ENCODE measurements at places on chromosomes 12 and 14.
A peak's percentile ranks its signal among the peaks of the same experiment; 100 is the strongest.

DNA sequence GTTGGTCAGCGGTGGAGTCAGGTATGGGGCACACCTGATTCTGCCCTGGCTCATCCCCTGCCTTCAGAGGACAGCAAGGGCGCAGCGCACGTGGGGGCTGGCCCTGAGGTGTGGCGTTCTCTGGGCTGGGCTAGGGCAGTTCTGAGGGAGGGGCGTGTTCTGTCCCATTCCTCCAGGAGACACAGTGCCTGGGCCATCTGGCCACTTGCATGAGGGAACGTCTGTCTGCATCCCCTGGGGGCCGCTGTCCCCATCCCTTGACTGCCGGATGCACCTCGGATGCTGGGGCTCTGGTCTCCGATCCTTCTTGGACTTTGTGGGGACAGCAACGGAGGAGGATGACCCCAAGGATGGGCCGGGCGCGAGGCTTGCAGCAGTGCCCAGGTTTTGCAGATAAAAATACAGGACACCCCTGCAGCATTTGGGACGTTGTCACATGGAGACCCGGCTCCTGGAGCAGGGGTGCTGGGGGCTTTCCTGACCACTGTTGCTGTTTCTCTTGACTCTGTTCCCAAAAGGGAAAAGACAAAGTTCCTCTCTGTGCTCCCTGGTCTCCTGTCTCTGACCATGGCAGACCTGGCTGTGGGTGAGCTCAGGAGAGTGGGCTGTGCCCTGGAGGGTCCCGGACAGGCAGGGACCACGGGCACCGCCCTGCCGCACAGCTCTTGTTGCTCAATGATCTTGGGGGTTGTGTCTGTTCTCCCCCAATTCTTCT, 6.9 kb downstream of the MTA1 start:
- no peak for DNase-seq

- DNase-seq: no peak
These were observed 19.4 kb downstream of the ATP6V0A2 start for GRCh38 chr12:123731596-123731995.

GRCh38 chr12:15446807-15447206, 124.5 kb downstream of the PTPRO start:
- DNase-seq: no peak

GRCh38 chr12:91511795-91512420, 329.3 kb upstream of the DCN start:
- no peak for DNase-seq

GRCh38 chr12:2613326-2614073, 181.3 kb upstream of the FKBP4 start:
- no peak for DNase-seq

GRCh38 chr14:69941768-69942742, 62.8 kb downstream of the SMOC1 start:
- no peak for DNase-seq

DNA sequence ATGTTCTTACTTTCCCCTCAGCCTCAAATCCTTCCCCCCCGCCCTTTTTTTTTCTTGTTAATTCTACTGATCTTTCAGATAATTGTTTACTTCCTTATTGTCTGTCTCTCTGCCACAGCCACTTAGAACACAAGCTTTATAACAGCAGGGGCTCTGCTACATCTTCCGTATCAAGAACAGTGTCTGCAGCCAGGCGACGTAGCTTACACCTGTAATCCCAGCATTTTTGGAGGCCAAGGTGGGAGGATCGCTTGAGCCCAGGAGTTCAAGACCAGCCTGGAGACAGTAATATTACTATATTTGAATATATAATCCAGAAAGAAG, 5.4 kb downstream of the SOS2 start:
- DNase-seq: no peak

DNA sequence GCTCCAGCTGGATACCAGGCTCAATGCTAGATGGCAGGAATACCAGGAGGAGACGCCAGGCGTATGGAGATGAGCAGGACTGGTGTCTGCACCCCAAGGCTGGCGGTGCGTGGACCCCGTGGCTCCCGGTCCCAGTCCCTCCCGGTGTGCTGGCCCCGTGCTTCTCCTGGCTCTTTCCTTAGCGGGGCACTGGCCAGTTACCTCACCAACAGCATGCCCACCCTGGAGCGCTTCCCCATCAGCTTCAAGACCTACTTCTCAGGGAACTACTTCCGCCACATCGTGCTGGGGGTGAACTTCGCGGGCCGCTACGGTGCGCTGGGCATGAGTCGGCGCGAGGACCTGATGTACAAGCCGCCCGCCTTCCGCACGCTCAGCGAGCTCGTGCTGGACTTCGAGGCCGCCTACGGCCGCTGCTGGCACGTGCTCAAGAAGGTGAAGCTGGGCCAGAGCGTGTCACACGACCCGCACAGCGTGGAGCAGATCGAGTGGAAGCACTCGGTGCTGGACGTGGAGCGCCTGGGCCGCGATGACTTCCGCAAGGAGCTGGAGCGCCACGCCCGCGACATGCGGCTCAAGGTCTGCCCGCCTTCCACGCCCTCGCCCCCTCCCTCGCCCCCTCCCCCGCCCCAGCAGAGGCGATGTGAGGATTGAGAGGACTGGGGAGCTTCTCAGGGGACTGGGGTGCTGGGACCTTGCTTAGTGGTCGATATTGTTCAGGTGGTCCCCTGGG, 14.6 kb downstream of the VASH1 start:
- DNase-seq: no peak

- DNase-seq: no peak
These were observed 33.3 kb upstream of the TBX5 start for GRCh38 chr12:114439261-114439683.

DNA sequence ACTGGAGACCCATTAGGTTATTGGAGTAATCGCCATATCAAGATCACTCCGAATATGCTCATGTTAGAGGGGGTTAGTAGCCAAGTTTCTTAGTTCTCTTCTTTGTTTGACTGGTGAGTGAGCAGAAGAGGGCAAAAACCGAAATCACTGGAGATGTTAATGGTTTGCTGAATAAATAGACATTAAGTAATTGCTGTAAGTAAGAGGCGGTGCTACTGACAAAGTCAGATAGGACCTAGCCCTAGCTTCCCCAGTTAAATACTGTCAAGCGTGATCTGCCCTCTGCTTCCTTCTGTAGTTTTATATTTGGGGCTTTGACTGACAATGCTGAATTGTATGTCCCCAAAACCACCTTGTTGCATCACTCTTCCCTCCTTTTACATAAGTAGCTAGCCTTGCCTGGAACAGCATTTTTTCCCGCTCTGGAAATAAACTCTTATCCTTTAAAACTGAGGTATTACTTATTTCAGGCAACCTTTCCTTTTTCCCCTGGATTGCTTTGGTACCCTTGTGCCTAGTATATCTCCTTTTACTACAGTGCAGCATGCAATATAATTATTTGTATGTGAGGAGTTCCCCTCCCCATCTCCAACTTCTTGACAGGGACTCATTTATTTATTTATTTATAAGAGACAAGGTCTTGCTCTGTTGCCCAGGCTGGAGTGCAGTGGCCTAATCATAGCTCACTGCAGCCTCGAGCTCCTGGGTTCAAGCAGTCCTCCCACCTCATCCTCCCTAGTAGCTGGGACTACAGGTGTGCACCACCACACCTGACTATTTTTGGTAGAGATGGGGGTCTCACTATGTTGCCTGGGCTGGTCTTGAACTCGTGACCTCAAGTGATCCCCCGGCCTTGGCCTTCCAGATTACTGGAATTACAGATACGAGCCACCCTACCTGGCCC, 1.4 kb downstream of the SNRPF start:
- DNase-seq: no peak

DNA sequence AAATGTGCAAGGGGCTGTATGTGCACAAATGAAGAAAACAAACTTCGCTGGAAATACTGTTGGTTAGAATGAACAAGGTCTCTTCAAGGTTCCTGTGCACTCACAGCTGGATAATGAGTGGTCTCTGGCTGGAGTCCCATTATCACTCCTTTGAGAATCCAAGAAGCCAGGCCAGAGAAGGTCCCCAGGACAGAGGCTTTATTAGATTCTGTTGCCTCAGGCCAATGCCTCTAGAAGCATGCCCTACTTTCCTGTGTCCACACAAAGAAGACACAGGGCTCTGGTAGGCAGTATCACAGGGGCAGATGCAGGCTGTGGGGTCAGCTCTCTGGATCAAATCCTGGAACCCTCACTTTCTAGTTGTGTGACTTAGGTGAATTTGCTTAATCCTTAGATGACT, 384.7 kb downstream of the GRIN2B start:
- DNase-seq: no peak

GRCh38 chr14:90491221-90491885, 94.5 kb downstream of the CALM1 start:
- no peak for DNase-seq

DNA sequence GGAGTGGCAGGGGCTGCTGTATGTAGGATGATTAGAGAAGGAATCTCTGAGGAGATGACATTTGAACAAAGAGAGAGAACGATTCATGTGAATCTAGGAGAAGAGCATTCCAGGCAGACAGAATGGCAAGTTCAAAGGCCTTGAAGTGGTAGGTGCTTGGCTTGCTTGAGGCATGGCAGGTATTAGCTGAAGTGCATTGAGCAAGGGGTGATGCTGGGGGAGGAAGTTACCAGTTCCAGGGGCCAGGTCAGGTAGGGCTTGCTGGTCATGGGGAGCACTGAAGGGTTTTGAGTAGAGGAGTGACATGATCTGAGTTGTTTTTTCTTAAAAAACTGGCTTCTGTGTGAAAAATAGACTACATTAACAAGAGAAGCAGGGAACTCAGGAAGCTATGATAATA, 71.8 kb downstream of the SPATS2 start:
- no peak for DNase-seq

DNA sequence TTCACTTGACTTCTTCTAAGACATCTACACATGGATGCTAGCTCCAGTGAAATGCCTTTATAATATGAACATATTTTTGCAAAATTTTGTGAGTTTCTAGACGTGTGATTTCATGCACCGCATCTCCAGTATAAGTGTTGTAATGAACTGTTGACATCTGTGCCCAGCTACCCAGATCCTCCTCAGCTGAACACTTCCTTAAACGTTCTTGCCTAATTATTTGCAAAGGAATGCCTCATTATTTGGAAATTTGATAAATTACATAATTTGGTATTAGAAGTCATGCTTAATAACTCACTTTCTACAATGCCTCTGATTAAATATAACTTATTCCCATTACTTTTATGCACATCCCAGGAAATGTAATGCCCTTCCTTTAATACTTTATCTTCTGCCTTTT, 14.0 kb downstream of the OR11G2 start:
- no peak for DNase-seq

- no peak for DNase-seq
These were observed 85.3 kb downstream of the PRKCH start for GRCh38 chr14:61406675-61407074.

GRCh38 chr14:68528040-68528687, 264.7 kb downstream of the ZFP36L1 start:
- DNase-seq: no peak

- DNase-seq: no peak
These were observed at the start of gene CCDC60 for GRCh38 chr12:119334430-119335170. CCDC60 (plus strand) TSS chr12:119334729; CDS start chr12:119335177, 448 bp downstream.

DNA sequence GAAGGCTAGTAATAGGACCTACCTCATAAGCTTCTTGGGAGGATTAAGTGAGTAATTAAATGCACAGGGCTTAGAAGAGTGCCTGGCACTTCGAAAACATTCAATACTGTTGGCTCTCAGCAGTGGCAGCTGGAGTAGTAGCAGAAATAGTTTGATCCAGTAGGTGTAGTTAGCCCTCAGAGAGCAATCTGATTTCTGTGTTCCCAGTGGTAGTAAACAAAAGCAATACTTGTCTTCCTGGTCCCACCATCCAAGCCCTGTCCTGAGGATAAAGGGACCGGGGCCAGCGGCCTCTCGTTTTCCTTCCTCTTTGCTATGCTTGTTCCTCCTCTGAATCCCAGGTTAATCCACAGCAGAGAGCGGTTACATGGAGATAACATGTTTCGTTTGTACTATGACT, 131.6 kb downstream of the SAMD4A start:
- DNase-seq: no peak

GRCh38 chr12:71694099-71694820, 8.4 kb downstream of the TMEM19 start:
- DNase-seq: peak; percentile 90

- DNase-seq: no peak
These were observed 96.0 kb upstream of the MAX start for GRCh38 chr14:65198346-65198745.

DNA sequence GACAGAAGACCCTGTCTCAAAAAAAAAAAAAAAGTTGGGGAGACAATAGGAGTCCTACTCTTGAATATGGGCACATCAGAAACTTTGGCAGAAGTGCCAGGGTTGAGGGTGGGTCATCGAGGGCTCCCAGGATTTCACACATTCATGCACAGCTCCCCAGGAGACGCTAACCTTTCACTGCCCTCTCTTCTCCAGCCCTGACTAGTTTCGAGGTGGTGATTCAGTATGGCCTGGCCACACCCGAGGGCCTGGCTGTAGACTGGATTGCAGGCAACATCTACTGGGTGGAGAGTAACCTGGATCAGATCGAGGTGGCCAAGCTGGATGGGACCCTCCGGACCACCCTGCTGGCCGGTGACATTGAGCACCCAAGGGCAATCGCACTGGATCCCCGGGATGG, 29.4 kb upstream of the LRP1-AS start:
- DNase-seq: no peak

- no peak for DNase-seq
These were observed 9.8 kb downstream of the TESC start for GRCh38 chr12:117089463-117089862.

DNA sequence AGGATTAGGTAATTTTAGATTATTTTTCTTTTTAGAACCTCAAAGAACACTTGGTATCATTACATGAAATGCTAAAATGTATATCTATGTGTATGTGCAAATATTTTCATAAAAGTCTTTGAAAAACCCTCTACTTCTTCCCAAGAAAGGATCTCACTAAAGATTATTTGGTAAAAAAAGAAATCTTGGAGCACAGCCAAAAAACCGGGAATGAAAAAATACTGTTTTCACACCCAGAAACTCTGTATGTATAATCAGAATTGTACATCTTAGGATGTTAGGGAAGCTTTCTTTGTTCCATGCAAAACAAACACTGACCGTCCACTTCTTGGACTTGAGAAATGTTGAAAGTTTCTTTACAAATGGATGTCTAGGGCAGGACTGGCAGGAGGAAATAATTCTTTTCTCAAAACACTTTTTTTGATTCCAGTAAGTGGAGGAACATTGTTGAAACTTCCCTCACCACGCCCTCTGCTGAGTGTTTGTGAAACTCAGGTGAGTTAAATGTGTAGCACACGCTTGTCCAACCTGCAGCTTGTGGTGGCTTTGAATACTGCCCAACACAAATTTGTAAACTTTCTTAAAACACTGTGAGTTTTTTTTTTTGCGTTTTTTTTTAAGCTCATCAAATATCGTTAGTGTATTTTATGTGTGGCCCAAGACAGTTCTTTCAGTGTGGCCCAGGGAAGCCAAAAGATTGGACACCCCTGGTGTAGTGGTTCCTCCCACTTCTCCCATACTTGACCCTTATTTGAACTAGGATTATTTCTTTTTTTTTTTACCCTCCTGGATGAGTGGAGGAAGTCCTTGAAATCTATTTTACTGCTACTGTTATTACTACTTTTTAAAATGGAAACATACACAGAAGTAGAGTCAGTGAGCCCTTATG, 26.6 kb downstream of the FBXO34 start:
- peak; percentile 23 for DNase-seq

GRCh38 chr14:85315733-85316290, 214.1 kb upstream of the FLRT2 start:
- no peak for DNase-seq

GRCh38 chr12:49536526-49537071, 2.2 kb upstream of the KCNH3 start:
- DNase-seq: no peak

- DNase-seq: no peak
These were observed 1.2 kb downstream of the GLIPR1 start for GRCh38 chr12:75481774-75482173.

- DNase-seq: no peak
These were observed 4.8 kb downstream of the USP44 start for GRCh38 chr12:95546491-95546813.

GRCh38 chr14:34098045-34098984, 147.4 kb upstream of the EGLN3 start:
- peak; percentile 20 for DNase-seq

All from NCI-H2171 treated with DMSO at 0.1 percent for 48 hours (cell line).